Myocyte (in vitro differentiated cells): ENCODE measurements at places on chromosomes 2 and 18. TPM values are rescaled to one million over a fixed set of nuclear protein-coding genes. Genes with fewer than 3 reads are reported as not detected.

LYG2 gene
- not detected in 2 replicates for total RNA-seq

DNA sequence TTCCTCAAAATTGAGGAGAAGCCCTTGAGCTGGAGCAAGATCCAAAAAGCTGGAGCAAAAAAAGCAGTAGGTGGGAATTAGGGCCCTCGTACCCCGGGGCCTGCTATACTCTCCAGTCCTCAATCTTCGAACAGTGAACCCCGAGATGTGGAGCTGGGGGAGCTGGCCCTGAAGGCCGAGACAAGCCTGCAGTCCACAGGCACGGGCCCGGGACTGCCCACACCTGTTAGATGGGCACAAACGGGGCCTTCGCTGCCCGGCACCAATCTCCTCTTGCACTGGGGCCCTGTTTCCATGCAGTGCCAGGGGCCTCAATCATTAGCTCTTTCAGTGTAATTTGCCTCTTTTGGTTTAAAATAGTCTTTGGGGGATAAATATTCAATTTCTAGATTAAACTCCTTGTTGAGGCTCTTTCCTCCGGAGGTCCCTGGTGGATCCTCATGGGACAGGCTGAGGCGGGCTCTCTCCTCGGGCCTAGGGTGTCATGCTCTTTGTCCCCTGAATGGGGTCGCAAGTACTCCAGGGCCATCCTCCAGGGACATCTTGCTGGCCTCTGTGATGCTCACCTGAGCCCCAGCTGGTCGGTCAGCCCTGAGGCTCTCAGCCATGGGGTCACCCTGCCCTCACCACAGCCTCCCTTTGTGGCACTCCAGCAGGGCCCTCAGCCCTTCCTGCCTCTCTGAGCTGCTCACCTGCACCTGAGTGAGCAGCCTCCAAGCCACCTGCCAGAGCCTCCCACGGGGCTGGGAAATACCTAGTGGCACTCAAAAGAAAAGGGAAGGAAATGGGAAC, 223.6 kb downstream of the ALPK2 start:
- no peak for DNase-seq

GRCh38 chr2:176270100-176270750, 983 bp downstream of the MTX2 start:
- no peak for DNase-seq

- no peak for DNase-seq
Measured at GRCh38 chr18:30556112-30556511, 486.4 kb downstream of the DSC3 start.

PAX3 gene
- total RNA-seq: 2.2 and 2.7 TPM in 2 replicates

TMEM87B gene
- 14.5 and 32.3 TPM in 2 replicates for total RNA-seq

- no peak for DNase-seq
Measured at GRCh38 chr2:95719473-95720060, 127.8 kb downstream of the TRIM43 start.

DNA sequence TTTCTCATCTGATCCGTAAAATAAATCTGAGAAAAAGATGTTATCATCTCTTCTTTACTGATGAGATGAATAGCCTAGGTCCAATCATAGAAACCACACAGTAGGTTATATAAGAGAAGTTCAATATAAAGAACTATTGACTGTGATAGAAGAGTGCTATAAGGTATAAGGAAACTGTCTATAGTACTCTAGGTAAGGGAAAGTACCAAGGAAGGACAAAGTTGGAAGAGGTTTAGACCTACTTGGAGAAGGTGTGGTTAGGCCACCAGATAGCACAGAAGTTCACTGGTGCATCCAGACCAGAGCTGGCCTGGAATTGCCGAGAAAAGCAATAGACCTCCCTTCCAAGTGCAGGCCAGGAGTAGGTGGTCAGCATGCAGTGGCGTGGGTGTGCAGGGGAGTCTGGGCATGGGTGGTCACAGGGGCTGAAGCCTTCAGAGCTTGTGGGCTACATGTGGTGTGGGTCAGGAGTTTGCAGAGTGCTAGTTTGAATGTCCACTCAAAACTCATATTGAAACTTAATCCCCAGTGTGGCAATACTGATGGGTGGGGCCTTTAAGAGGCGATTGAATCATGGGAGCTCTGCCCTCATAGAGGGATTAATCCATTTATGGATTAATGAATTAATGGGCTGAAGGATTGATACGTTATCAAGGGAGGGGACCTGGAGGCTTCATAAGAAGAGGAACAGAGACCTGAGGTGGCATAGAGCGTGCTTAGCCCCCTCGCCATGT, 86.3 kb downstream of the ALPK2 start:
- no peak for DNase-seq

ALKAL2 gene
- not detected in 2 replicates for total RNA-seq

DNA sequence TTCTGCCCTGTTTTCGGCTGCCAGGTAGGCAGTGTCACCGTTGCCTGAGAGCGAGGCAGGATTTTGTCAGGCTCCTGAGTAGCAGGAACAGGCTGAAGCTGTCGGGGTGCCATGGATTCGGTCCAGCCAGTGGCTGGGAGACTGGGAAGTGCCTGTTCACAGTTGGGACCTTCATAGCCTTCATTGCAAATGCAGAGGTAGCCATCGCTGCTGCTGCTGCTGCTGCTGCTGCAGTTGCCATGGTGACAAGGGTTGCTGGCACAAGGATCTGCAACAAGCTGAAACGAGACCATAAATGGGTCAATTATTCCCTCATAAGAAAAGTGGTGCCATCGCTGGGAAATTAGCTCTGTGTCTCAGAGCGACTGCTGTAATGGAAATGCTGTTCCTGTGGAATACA, 122.7 kb downstream of the DNER start:
- no peak for DNase-seq

TPRKB gene
- total RNA-seq: 30.3 and 35.3 TPM in 2 replicates

GRCh38 chr2:121456325-121456724, 74.4 kb upstream of the RNU4ATAC start:
- no peak for DNase-seq

ATG9A gene
- 97.6 and 108 TPM in 2 replicates for total RNA-seq

ASNSD1 gene
- total RNA-seq: 71.9 and 74.0 TPM in 2 replicates
